ENCODE measurements at places on chromosomes 5 and 9.

DNA sequence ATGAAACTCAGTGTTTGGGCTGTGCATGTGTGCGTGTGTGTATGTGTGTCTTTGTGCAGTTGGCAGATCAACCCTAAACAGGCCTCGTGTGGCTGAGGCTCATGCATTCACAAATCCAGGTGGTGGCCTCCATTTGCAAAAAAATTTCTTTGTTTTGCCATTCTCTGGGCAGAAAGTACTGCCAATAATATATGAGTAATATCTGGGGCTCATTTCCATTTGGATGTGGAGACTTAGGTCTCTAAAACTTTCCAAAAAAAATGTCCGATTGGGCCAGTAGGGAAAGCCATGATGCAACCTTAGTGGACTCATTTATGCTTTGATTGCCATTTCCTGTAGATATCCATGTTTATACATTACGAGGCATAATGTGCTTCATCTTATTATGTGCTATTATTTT is 77.9 kb upstream of the RPS23 start:
- DNase-seq = no peak

DNA sequence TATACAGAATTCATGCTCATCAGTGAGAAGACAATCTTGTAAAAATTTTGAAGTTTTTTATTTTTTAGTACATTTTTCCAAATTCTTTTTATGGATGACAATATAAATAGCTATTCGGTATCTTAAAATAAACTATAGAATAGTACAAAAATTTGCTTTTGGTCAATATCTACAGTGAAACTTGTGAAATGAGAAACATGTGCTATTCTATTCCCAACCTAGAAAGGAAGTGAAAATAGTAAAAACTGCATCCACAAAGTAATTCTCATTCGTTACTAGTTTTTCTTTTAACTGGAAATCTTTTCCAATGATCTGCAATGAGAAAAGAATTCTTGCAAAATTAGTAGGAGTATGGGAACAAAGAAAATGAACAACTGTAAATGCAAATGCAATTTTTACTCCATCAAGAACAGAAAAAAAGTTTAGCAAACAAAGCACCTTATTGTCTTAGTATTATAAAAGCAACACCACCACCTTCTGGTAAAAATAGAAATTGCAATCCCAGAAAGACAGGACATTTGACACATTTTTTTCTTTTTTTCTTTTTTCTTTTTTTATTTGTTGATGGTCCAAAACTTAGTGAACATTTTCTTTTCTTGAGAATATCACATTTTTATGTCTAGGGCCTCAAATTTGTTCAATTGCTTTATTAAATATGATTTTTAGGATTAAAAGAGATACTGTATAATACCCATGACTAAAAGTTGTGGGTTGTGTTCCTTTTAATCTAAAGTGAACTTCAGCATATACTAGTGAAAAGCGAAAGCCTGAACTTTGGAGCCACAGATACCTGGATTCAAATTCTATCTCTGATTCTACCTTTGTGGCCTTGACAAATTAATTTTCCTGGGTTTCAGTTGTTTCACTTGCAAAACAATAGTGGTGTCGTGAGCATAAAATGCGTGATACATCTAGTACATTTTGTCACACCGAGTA is 72.3 kb downstream of the SLCO4C1 start:
- peak; percentile 33 for DNase-seq

DNA sequence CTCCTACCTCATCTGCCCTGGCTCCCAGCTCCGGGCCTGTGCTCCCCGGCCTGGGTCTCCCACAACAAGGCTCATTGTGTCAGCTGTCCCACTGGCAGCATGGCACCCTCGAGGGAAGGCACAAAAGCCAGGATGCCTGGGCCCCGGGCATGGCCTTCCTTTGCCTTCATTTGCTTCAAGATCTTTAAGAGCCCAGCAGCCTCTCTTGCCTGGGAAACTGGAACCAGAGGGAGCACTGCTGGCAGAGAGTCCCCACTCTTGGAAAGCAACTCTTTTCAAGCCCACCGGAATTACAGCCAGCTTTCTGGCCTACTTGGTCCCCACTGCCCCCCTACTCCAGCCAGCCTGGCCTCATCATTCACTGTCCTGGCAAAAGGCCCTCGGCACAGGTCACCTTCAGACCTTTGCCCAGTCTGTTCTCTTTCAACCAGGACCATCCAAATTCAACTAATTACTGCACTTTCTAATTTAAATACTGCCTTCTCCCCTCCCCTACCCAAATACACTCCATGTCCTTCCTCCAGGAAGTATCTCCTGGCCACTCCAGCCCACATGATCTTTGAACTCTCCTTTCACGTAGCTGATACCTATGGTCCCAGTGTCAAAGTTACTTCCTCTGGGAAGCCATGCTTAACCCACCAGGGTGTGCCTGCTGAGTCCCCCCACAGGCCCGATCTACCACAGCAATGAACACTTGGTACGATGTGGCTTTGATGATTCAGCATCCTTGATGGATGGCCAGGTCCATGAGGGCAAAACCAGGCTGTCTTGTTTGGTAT is 8.9 kb downstream of the ZER1 start:
- no peak for DNase-seq

DNA sequence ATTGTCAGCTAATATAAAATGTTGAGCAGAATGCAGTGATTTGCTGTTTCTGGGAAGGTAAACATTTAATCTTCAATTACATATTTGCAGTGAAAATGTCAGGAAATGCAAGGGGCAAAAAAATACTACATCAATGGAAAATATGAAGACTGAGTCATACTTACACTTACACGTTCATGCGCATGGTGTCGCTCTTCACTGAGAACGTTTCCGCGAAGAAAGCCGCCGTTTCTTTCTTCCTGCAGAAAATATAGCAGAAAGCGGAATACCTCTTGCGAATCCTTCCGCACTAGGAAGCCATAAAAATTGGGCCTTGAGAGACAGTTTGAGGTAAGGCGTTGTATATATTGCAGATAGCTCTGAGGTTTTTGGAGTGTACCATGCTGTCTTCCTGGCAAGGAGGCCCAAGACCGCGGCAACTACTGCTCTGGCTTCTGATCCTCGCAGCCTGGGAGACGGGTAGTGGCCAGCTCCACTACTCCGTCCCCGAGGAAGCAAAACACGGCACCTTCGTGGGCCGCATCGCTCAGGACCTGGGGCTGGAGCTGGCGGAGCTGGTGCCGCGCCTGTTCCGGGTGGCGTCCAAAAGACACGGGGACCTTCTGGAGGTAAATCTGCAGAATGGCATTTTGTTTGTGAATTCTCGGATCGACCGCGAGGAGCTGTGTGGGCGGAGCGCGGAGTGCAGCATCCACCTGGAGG is at the start of gene PCDHA13:
PCDHA13 (plus strand) TSS at position 236 of the 702 bp plus-strand sequence; CDS start at position 381, 145 bp downstream.
- no peak for DNase-seq

- DNase-seq = no peak
Measured at GRCh38 chr5:103889500-103890209, 327.1 kb upstream of the NUDT12 start.

DNA sequence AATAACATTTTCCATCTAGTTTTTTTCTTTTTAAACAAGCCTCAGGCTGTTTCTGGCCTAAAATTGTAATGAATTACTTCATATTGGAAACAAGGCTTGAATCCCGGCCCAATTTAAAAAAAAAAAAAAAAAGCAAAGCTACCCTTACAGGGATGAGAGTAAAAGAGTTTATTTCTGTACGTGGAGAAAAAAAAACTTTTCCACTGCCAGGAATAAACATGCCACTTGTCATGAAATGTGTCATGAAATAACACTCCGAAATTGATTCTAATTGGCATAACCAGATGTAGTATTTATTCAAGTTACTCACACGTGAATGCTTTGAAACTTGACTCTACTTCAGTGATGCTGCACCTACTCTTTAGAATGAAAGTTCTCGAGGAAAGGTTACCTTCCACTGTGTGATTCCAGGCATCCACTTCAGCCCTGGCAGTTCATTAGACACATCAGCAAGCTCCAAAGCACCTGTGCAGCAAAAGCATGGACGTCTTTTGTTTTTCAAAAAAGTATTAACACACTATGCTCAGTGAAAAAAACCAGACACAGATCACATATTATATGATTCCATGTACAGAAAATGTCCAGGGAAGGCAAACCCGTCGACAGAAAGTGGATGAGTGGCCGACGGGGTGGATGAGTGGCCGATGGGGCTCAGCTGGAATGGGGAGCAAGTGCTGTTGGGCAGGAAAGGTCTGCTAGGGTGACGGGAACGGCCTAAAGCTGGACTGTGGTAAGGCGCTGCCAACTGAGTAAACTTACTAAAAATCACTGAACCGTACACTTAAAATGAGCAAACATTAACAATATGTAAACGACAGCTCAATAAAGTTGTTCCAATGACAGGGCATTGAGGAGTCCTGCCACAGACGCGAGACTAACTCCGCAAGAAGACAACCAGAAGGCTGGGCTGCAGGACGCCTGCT is 21.2 kb downstream of the NSUN2 start:
- no peak for DNase-seq
